Activated CD8-positive, alpha-beta memory T cell treated with anti-CD3 and anti-CD28 coated beads, Interleukin-2, amount 10 ng/mL, durations not matched to agents 7 days and 5 days (primary cell): ENCODE measurements at places on chromosomes 3 and 15. TPM values are rescaled to one million over a fixed set of nuclear protein-coding genes. Genes with fewer than 3 reads are reported as not detected.

DNA sequence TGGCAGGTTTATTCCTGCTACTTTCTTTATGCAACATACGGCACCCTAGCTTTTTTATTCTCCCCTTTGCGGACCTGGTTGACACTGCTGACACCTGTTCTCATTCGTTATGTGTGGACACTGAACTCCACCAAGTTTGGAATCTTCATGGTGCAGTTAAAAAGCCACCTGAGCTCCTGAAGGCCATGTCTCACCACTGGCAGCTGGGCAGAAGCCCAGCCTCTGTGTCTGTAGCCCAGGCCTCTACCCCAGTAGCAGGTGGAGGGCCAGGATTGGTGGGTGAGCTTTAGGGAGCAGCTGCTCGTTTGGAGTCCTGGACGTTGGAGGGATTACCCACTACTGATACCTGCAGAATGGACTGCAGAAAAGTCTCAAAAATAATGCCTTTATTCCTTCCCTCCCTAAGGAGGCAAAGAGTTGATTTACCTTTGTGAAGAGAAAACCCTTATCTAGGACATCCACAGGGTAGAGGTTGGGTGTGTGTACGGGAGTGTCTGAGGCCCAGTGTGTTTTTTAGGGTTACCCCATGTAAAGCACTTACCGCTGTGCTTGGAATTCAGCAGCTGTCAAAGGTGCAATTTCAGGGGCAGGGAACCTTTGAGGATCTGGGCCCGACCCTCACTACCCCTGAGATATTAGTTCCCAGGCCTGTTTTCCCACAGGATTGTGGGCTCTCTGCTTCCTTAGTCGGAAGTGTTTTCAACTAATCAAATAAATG is 637 bp upstream of the CCNDBP1 start:
- H3K4me3 ChIP-seq = peak overlapping the region; percentile 94
- peaks cover 23% of the 10 kb centered on the region for H3K36me3 ChIP-seq
- H3K27ac ChIP-seq = peak overlapping the region; percentile 96
- DNase-seq = no peak

DNA sequence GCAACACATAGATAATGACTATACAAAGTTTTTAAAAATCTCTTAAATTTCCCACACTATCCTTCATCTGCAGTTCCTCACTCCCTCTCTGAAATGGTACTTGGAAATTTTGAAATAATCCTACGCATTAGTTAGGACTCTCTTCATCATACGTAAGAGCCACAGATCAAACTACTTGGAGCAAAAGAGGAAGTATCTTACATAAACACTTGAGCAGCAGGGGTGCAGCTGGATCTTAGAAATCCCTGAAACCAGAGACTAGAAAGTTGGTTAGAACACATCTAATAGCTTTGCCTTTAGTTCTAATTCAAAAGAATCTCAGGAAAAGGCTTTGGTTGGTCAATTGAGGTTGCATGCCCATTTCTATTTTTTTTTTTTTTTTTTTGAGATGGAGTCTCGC is 38.8 kb upstream of the ZNF445 start:
- DNase-seq = no peak
- no peak overlapping the region for H3K4me3 ChIP-seq
- no peak overlapping the region for H3K27ac ChIP-seq
- H3K4me1 ChIP-seq = peaks cover 12% of the 10 kb centered on the region
- no peaks in the 10 kb centered on the region for H3K36me3 ChIP-seq

DNA sequence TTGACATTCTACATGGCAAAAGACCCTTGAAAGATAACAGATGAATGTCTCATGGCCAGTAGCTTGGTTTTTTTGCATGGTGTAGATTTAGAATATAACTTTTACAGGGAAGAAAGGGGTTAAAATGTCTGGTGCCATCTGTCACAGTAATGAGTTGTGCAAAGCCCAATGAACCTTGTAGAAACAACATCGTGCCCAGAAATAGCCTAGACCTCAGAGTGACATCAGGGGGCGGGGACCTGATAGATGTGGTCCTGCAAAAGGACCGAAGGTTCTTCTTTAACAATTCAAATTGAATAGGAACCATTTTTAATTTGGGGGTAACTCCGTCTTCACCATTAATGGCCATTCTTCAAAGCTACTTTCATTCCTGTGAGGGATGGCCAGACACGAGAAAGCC is 254.1 kb upstream of the CTDSPL start:
- peaks cover 7% of the 10 kb centered on the region for H3K27me3 ChIP-seq
- H3K4me3 ChIP-seq = no peak overlapping the region
- DNase-seq = no peak
- H3K36me3 ChIP-seq = no peaks in the 10 kb centered on the region

- peaks cover 43% of the 10 kb centered on the region for H3K36me3 ChIP-seq
- no peak overlapping the region for H3K4me3 ChIP-seq
- peak; percentile 38 for DNase-seq
- H3K27me3 ChIP-seq = no peaks in the 10 kb centered on the region
- H3K27ac ChIP-seq = no peak overlapping the region
Measured at GRCh38 chr3:133821767-133822638, 16.4 kb downstream of the SRPRB start.

DNA sequence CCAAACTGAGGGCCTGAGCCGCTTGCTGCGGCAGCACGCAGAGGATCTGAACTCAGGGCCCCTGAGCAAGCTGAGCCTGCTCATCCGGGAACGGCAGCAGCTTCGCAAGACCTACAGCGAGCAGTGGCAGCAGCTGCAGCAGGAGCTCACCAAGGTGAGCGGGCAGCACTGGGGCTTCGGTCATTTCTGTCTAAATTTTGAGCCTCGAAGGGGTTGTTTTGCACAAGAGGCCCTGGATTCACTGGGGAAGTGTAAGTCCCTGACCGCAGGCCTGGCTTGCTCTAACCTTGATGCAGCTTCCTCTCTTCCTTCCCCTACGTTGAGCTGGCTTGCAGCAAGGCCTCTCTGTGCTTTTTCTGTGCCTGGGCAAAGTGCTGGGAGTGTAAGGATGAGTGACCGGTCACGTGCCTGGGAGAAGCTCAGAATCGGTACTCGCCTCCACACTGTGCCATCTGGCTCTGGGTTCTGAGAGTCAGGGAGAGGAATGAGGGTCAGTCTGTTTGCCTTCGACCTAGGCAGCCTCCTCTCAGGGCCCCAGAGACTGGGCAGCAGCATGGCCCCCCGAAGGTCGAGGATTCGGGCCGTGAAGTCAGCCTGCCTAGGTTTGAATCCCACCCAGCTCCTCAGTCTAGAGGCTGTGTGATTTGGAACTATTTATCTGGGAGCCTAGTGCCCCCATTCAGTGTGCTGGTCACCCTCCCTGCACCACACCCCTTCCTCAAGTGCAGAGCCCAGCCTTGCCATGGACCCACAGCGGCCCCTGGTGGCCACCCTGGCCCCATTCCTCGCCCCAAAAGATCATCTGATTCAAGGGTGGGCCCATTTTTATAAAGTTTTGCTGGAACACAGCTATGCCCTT is 1.4 kb downstream of the FES start:
- H3K4me1 ChIP-seq = peaks cover 72% of the 10 kb centered on the region
- H3K36me3 ChIP-seq = peaks cover 19% of the 10 kb centered on the region
- peak overlapping the region; percentile 73 for H3K27ac ChIP-seq
- H3K4me3 ChIP-seq = peak overlapping the region; percentile 62

DNA sequence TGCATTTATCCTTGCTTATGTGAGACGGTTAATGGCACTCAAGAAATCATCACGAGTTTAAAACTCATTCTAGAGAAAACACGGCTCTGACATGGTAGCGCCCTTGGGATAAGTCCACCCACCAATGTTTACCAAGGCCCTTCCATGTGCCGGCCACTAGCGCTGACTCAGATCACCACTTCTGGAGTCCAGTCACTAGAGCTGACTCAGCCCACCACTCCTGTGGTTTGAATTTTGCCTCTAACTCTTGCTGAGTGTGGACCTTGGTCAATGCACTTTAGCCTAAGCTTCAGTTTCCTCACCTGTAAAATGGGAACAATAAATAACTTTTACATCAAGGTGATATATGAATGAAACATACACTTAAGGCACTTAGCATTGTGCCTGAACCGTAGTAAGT is 358.4 kb upstream of the PROK2 start:
- no peaks in the 10 kb centered on the region for H3K27me3 ChIP-seq
- no peak overlapping the region for H3K4me3 ChIP-seq
- peaks cover 4% of the 10 kb centered on the region for H3K36me3 ChIP-seq
- no peak for DNase-seq

The PLCD1 gene
- 20.6 TPM for total RNA-seq
